ENCODE measurements at places on chromosomes 5 and 9.

DNA sequence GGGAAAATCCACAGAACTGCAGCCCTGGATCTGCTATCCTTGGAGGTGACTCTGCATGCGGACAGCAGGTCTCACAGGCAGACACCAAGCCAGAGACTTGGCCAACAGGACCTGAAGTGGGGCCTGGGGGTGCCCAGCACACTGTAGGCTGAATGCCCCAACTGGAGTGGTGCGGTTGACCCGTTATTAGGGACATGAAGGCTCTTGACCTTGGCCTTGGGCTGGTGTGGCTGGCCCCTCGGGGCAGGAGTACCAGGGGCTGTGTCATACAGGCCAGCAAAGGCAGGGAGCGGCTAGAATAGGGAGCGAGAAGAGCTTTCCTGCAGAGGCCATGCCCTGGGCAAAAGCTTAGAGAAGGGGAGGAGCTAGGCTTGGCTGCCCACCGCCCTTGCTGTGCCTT is 153.2 kb upstream of the MVB12B start:
- no peak for DNase-seq

DNA sequence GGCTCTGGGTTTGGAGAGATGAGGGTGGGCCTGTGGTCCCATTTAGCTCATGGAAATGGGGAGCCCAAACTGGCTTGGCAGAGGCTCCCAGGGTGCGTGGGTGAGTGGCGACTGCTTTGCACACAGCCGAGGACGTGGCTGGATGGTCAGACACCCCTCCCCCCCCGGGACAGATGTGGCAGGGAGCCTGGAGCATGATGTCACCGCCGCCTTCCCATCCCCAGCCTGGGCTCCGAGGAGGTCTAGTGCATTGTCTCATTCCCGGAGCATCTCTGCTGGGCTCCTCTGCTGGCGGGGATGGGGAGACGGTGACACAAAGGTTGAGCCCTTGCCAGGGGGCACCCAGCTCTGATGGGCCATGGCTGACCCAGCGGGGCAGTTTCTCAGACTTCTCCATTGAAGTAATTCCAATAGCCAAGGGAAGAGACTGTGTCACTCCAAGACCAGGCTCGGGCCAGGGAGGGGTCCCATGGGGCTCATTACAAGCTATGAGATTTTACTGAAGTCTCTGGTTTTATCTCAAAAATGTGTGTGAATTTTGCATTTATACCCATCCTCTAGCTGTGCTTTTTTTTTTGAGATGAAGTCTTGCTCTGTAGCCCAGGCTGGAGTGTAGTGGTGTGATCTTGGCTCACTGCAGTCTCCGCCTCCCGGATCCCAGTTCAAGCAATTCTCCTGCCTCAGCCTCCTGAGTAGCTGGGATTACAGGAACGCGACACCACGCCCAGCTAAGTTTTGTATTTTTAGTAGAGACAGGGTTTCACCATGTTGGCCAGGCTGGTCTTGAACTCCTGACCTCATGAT is 36.1 kb downstream of the HMCN2 start:
- no peak for DNase-seq

GRCh38 chr9:126531035-126531571 is 82.6 kb upstream of the LMX1B start:
- no peak for DNase-seq

- no peak for DNase-seq
Observed at GRCh38 chr5:169548315-169548714, 35.3 kb upstream of the SPDL1 start.

DNA sequence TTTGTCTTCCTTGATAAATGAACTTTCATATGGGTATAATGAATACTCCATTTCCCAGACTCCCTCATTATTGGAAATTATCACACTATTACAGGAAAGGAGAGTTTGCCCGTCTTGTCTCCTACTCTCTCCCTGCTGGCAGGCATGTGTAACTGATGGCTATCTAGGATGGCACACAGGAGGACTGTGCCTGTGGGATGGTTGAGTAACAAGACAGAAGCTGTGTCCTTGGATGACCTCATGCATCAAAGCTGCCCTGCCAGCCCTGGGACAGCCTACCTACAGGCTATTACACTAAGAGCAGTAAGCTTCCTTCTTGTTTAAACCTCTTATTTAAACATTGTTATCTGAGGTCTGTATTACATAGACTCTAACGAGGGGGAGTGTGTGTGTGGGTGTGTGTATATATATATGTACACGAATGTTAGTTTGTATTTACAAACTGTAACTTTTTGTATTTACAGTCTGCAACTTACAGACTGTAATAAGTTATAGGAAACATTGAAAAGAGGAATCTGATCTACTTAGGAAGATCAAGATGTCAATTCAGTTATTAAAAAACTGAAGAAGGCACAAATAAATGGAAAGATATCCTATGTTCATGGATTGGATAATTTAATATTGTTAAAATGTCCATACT is 247.6 kb upstream of the ACO1 start:
- no peak for DNase-seq

DNA sequence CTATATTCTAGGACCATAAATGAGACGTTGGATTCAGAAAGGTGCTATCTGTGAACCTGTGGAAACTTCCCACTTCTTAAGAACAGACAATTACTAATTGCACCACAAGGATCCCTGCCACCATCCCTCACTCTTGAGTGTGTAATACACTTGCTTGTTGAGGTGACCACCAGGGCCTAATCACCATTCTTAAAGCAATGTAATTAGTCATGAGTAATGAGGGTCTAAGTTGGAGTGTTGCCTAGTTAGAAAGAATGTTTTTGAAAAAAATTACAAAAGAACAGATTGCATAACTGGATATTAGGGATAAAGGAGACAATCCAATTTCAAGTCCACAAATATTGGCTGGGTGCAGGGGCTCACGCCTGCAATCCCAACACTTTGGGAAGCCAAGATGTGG is 56.9 kb upstream of the TRIO start:
- DNase-seq: no peak

- no peak for DNase-seq
Observed at GRCh38 chr9:18359335-18359734, 114.6 kb upstream of the ADAMTSL1 start.

GRCh38 chr5:151357792-151358191 is 10.4 kb upstream of the SLC36A2 start:
- DNase-seq: no peak

GRCh38 chr5:776862-777711 is 7.4 kb downstream of the ZDHHC11B start:
- DNase-seq: no peak

DNA sequence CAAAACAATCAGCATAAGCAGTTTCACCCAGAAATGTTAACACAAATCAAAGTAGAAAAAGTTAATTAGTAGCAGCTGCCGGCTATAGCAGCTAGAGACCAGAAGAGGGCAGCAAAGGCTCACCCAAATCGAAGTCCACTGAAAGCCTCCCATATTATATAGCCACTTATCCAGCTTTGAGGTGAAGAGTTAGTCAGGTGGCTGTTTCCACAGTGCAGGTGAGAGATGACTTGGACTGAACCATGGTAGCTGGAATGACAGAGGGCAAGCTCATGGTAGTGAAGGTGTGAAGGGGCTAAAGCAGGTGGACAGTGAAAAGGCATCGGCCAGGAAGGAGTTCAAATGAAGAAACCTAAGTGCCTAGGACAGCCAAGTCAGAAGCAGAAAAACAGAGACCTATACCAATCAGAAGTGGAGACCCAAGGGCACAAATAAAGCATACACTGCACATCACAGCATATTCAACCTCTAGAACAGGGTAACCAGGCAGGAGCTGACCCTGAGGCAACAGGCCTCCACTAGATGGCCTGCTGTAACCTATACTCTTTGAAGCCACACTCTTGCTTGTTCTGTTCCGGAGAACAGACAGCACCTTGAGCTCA is 7.2 kb upstream of the RNF38 start:
- DNase-seq: peak; percentile 82

DNA sequence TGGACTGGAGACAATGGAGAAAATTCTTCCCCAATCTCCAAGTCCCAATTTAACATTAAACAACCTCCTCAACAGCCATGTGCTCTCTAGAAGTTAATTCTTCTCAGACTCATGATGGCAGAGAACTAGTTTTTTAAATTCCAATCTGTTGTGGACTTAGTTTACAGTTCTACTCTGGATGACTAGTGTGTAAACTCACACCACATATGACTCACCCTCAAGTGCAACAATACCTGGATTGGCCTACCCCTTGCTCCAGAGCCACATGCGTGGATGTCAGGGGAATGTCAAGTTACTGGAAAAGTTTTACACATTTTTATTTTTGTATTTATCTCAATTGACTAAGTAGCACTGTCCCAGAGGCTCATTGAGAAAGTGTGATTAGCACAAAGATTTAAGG is 136.0 kb upstream of the EFNA5 start:
- no peak for DNase-seq

DNA sequence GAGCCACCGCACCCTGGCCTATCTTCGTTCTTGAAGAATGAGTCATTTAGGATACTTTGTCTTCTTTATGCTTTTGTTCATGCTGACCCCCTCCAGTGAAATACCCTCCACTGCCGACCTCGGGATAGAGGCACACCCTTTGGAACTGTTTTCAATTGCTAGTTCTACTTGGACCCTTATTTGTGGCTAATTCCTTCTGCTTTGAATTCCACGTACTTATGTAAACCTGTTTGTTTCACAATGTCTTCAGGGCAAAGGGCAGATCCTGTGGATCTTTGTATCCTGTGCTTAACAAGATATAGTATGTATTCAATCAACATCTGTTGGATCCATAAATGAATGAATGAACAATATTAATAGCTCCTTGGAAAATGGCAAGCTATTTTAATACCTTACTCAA is 19.6 kb upstream of the AOPEP start:
- DNase-seq: no peak

GRCh38 chr5:60972231-60972630 is 27.2 kb downstream of the NDUFAF2 start:
- DNase-seq: no peak

DNA sequence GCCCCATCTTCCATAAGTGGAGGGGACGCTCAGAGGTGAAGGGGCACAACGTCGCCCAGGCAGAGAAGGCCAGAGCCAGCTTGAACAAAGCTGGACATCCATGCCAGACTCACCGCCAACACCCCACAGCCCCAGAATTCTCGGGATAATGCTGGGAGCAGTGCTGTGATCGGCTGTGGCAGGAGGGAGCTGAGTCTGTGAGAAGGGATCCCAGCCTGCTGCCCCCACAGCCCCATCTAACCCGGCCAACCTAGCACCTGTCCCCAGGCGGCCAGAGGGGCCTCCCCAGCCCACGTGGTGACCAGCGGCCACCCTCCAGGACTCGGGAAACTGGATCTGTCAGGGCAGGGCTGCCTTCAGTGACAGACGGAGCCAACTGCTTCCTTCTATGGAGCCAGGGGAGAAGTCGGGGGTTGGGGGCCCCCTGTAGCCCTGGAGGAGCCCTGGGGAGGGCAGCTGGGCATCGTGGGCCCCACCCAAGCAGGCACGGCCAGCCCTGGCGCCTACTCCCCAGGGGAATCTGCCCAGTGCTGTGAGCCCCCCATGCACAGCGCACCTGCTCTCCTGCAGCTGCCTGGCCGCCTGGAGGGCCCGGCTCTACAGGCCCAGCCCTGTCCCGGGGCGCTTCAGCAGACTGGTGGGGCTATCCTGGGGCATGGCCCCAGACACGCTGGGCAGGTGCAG is 6.0 kb downstream of the BRD3 start:
- no peak for DNase-seq

DNA sequence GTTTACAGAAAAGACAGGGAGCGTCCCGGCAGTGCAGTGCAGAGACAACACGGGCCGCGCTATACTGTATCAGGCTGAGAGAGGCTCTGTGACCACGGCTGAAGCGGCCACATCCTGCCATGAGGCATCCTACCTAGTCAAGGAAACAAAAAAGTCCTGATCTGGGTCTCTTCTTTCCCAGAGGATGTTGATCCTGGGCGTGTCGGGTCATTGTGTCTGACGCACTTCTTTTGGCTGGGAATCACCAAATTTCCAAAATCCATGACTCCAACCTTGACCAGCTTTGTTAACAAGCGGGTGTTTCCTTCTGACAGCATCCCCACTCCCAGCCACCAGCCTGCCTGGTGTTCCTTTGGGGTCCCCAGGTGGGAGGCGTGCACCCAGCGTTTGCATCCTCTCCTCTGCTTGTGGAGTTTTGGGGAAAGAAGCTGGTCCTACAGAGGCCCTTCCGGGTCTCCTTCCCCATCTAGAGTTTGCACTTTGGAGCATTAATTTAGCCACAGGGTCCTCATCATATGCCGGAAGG is 91.4 kb upstream of the RAI14 start:
- DNase-seq: no peak

DNA sequence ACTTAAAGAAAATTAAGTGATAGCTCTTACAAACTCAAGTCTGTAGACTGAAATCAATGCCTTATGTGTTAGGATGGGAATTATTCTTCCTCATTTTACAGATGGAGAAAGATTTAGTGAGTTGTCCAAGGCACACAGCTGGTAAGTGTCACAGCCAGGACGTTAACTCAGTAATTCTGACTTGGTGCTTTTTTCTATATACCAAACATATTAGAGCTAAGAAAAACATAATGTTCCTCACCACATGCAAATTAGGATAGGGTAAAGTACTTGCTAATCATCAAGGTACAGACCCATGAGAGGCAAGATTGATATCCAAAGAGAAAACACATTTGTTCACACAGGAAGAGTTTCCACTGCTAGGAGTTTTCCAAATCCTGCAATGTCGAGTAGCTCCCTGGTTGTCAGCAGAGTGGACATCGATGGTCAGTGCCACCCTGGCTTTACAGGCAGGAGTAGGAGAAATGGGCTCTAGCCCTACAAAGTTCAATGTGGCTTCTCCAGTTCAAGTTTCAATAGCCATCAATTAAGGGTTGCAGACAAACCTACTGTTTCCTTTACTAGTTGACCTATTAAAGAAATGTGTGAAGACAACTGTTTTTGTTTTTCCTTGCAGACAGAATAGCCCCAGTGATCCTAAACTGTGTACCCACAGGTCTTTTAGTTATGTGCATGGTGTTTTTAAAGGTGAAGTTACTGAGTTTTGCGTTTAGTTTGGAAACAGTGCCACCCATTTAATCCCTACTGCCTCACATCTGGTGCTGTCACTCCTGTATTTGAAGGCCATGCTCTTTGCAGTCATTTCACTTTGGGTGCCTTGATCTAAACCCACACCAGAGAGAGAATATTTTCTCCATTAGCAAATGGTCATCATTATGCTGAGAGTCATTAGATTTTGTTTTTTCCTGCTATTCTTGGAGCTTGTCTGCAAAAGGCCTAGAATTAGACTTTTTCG is 460.8 kb upstream of the SMARCA2 start:
- DNase-seq: no peak

- DNase-seq: peak; percentile 62
Observed at GRCh38 chr5:112174959-112175594, 244.0 kb downstream of the EPB41L4A start.

DNA sequence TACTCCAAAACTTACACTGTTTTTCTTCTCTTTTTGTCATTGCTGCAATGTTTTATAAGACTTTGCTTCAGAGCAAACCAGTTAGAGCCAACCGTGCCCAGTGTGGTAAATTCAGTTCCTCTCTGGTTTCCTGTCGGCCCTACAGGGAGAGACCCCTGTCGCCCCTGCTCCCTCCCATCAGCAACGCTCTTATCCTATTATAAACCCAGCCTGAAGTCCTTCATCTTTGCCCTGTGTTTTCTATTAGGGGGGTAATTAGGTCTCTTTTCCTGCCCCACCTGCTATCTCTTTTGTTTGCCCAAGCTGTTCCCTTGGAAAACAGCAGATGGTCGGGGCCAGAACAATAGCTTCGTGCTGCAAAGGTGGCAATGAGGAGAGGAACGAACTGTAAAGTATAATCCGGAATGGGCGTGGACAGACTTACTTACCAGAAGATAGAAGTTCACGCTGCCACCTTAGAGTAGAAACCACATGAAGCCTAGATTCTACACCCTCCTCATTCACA is 21.4 kb upstream of the OTULINL start:
- DNase-seq: peak; percentile 16

- DNase-seq: no peak
Observed at GRCh38 chr5:66442951-66443445, 153.2 kb upstream of the MAST4 start.

GRCh38 chr5:177089127-177089526 is 2.4 kb downstream of the FGFR4 start:
- no peak for DNase-seq
